ENCODE measurements at places on chromosomes 6 and 20.

DNA sequence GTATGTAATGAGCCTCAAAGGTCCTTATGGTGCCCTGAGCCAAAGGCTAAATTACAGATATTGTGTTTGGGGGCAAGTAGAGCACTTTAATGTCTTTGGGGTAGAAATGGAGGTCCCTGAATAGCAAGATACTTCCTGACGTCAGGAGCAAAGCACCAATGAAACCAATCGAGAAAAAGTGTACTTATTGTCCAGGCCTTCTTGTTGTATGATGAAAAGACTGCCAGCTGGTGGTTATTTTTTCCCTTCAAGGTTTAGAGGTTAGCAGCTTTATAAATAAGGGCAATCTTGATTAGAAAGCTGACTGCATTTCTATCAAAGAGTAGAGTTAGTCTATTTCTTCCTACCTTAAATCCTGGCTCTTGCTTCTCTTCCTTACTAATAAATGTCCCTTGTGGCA is 76.1 kb upstream of the HSF2 start:
- no peak for DNase-seq

GRCh38 chr20:52524861-52525260 is 333.3 kb upstream of the ZFP64 start:
- DNase-seq: no peak

DNA sequence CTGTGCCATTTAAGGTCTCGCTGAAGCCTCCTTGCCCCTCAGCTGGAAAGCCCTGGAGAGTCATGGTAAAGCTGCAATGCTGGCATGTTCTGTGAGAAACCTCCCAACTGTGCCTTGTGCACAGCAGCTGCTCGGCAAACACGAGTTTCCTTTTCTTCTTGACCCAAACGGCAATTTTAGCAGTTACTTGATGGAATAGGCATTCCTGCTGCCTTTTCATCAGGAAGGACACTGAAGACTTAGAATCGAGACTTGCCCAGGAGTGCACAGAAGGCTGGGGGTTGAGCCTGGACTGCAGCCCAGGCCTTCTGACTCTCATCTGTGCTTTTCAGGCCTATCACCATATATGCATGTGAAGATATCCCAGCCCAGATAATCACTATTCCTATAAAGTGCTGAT is 28.7 kb upstream of the CLDN20 start:
- DNase-seq: no peak

DNA sequence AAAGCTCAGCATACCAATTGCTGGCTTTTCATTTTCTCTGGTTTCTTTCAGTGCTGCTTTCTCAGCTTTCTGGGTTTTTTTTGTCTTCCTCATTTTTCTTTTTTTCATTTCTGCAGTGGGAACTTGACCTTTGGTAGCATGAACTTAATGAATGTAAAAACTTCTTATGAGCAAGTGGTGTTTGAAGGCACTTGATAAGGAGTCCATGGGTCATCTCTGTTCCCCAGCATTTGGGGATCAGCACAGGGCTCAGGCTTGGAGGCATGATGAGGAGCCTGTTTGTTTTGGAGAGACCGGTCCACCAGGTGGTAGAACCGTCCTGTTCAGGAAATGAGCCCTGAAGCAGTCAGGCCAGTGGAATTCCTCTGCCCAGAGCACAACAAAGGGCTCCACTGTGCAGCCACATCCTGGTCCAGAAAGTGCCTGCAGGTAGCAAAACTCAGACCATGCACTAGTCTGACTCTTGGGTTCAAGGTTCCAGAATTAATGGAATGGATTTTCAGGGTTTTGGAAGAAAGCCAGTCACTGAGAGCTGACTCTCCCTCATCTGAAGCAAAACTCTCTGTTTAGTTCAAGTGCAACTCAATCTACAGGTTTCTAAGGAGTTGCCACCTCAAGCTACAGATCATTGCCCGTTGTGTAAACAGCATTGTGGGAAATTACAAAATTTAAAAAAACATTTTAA is 52.3 kb upstream of the ADGRF1 start:
- no peak for DNase-seq

DNA sequence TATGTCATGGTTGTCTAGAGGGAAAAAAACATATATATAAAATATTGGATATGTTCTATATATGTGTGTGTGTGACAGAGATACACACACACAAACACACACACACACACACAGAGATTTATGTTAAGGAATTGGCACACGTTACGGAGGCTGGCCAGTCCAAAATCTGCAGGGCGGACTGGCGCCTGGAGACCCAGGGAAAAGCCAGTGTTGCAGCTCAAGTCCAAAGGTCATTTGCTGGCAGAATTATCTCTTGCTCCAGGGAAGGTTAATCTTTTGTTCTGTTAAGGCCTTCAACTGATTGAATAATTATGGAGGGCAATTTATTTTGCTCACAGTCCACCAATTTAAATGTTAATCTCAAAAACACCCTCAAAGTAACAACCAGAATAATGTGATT is 37.5 kb upstream of the PDE7B start:
- DNase-seq: no peak

- DNase-seq: no peak
These were observed 113.0 kb upstream of the LAMP5 start for GRCh38 chr20:9401371-9401770.

DNA sequence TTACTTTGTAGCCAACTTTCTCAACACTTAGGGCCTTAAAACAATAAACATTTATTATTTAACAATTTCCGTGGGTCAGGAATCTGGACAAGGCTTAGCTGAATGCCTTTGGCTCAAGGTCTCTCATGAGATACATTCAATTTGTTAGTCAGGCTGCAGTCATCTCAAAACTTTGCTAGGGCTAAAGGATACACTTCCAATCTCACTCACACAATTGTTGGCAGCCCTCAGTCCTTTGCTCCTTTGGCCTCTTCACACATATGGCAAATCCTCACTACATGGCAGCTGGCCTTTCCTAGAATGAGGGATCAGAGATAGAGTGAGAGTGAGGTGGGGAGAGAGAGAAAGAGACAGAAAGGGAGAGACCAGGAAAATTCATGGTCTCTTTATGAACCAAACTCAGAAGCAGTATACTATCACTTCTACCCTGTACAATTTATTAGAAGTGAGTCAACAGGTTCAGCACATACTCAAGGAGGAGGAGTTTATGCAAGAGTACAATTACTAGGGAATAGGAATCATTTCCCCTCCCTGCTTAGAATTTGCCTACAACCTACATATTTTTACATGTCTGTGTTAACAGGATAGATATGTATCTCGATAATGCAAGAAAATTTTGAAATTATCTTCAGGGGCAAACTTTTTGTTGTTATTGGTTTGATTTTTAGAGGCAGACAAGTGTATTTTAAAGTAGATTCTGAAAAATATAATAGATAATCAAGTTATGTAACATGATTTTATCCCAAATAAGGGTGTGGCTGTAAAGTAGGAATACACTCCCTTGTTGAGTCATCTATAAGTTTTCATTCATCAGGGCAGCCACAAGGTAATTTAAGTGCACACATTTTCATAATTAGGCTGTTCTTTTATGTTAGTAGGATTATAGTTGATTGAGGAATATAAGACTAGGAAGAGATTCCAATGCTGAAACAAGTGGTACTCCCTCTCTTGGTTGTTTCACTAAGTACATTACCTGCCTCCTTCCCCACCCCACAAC is 85.9 kb upstream of the HMGCLL1 start:
- DNase-seq: no peak

- DNase-seq: no peak
These were observed 35.0 kb downstream of the SERPINB1 start for GRCh38 chr6:2806644-2807043.

GRCh38 chr6:5174244-5174643 is 86.5 kb downstream of the LYRM4 start:
- DNase-seq: peak; percentile 19

GRCh38 chr6:122408702-122409458 is 9.4 kb downstream of the HSF2 start:
- no peak for DNase-seq

- DNase-seq: no peak
These were observed 1.1 kb downstream of the SLX4IP start for GRCh38 chr20:10436053-10436699.

DNA sequence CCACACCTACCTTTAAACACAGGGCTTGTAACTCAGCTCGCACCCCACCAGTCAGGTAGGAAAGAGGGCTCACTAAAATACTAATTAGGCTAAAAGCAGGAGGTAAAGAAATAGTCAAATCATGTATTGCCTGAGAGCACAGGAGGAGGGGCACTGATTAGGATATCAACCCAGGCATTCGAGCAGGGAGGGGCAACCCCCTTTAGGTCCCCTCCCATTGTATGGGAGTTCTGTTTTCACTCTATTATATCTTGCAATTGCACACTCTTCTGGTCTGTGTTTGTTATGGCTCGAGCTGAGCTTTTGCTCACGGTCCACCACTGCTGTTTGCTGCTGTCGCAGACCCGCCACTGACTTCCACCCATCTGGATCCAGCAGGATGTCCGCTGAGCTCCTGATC is 657.2 kb downstream of the PRIM2 start:
- DNase-seq: no peak

GRCh38 chr20:40991181-40991889 is 37.3 kb upstream of the TOP1 start:
- DNase-seq: no peak

DNA sequence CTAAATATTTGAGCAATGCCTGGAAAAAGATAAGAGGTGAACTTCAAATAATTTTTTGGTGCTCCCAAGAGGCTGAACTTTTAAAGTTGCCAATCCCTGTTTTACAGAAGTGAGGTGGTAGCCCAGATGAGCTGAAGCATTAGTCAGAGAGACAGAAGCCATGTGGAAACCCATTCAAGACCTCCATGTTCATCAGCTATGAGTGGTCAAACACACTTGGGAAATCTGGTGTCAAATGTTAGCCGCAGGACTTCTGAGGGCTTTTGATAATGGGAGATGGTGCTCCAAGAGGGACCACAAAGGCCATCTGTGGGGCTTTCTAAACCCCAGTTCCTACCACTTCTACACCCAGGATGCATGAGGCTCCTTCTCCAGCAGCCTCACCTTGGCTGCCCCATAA is 77.5 kb upstream of the MRPS10 start:
- DNase-seq: no peak

DNA sequence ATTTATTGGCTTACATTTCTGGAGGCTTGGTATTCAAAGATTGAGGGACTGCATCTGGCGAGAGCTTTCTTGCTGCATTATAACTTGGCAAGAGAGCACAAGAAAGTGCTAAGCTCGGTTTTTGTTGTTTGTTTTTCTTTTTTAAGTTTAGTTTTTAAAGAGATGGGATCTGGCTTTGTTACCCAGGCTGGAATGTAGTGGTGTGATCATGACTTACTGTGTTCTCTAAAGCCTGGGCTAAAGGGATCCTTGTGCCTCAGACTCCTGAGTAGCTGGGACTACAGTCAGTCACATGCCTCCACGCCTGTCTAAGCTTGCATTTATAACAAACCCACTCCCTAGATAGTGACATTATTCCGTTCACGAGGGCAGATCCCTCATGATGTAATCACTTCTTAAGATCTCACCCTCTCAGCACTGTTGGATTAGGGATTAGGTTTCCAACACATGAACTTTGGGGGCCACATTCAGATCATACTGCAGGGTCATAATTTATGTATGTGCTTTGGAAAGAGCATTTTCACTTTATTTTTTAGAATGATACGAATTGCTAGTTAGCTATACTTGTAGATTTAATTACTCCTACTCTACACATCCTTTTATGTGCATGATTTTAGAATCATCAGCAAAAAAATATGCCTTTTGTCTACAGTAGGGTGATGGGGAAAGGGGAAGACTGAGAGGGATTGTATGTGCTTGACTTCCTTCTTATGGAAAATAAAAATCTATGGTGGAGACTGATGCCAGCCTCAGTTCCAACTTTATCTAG is 167.8 kb downstream of the JARID2 start:
- no peak for DNase-seq

GRCh38 chr6:10431423-10432164 is 16.7 kb upstream of the TFAP2A start:
- DNase-seq: no peak

- DNase-seq: no peak
These were observed 513.7 kb upstream of the SULF2 start for GRCh38 chr20:48298851-48299484.

DNA sequence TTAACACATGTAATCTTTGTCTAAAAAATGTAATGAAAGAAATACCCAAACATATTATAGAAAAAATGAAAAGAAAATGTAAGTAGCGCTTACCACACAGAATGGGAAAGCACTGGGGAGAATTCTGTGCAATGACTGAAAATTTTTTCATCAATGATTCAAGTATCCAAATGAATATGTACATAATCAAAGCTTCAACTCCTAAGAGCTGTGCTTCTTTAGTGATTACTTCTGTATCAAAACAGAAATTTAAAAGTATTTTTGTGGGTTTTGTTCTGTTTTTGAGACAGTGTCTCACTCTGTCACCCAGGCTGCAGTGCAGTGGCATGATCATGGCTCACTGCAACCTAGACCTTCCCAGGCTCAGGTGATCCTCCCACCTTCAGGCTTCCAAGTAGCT is 13.7 kb downstream of the LMBRD1 start:
- no peak for DNase-seq

DNA sequence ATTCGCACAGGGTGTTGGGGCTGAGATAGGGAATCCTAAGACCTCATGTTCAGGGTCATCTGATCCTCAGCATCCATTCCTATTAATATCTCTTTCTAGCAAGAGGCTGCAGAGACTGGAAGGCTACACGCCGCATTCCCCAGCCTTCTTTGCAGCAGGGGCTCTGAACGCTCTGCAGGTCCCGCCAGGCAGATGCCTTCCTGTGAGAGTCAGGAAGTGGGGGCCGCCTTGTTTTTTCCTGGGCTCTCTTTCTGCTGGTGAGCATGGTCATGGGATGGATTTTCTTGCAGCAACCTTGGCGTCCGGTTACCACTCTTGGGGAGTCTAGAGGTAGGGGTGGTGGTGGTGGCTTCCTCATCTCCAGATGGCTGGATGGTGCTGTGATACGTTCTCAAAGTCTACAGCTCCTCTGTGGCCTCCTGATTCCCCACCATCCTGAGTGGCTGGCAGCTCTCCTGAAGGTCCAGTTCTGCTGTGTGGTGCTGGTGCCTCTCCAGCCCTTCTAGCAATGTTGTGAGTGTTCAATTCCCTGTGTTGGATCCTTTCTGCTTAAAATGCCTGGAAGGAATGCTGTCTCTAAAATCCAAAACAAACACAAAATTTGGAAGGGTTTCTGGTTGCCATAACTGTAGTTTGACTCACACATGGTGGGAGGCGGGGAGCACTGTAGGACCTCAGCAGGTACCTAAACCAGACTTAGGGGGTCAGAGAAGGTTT is 111.9 kb downstream of the CEBPB start:
- DNase-seq: no peak

DNA sequence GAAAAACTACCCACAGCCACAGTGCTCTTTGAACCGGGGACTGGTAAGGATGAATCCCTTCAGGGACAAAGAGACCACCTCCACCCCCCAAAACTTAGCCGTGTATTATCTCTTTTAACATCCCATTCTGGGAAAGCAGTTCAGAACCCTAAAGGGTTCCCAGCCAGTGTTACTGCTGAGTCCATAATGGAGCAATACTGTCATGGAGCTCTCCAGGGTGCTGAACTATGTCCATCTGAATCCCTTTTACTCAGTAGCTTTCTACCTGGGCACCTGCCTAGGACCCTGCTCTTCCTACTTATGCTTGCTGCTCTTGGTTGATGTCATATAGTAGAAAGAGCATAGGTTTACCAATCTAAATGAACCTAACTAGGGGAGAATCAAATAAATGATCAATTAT is 22.3 kb upstream of the SAYSD1 start:
- DNase-seq: no peak
